ENCODE measurements at places on chromosomes 5 and 9.

GRCh38 chr9:81535542-81536241 lies 153.7 kb downstream of the TLE1 start:
- peak; percentile 80 for DNase-seq

GRCh38 chr9:5719100-5719926 lies 90.4 kb downstream of the RIC1 start:
- no peak for DNase-seq

GRCh38 chr5:158373608-158374395 lies 514.9 kb upstream of the CLINT1 start:
- no peak for DNase-seq

DNA sequence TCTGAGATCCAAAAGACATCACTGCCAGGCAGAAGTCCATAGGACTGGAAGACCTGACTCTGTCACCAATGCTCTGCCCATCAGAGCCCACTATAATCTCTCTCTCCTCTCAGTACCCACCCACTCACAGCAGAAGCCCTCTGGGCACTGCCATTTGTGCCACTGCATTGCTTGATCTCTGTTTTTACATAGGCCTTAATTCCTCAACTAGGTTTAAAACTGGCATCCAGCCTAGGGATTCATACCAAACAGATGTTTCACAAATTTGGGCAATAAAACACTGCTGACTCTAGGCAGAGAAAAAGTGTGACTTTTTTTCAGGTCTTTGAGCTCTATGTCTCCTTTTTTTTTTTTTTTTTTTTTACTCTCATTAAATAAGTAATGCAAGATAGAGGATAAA lies 91.1 kb upstream of the RANBP3L start:
- DNase-seq: no peak

GRCh38 chr9:126886034-126886822 lies 25.8 kb downstream of the ZBTB34 start:
- DNase-seq: peak; percentile 41

DNA sequence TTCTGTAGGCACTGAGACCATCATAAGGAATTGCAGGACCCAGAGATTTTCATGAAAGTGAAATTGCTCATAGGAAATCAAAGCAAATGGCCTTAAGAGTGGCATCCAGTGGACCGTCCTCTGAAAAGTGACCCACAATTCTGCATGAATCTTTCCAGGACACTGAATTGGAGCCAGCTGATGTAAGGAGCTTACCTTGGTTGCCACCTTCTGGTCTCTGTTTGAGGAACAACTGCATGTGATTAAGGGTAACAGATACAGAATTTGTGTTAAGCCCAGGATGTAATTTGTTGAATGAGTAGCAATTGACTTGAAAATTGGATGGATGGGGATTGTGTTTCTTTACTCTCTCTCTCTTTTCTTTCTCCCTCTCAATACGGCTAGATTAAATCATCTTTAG lies 49.9 kb upstream of the GAS1 start:
- no peak for DNase-seq

- no peak for DNase-seq
These were observed 34.8 kb downstream of the ITGA2 start for GRCh38 chr5:53023969-53024368.

DNA sequence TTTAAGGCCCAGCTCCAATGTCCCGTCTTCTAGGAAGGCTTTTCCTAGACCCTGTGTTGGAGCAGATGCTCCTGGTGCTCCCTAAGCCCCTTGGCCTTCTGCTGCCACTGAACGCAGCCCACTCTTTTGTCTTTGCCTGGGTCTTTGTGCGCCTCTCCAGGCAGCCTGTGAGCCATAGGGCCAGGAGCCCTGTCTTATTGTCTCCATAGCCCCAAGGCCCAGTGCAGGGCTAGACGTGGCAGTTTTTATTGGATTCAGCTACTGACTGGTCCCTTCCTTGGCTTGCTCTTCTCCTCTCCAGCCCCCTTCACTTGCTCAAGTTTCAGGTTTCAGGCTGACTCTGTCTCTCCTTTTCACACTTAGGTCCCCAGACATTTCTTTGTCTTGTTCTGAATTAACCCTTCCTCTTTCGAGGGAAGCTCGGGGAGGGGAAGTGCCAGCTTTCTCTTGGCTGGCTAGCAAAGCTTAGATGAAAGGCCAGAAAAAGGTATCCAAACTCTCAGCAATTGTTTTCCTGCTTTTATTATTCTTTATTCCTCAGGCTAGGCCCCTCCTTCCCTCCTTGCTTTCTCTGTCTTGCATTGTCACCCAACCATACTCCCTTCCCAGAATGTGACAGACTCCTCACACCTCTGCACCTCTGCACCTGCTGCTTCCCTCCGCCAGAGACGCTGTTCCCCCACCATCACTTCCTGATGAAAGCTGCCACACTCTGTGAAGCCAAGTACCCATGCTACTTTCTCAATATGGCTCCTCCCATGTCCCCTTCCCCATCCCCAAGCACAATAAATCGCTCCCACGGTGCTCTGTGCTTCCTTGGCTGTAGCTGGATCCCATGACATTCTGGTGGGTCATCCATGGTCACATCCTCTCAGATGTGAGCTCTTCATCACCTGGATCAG lies 101.6 kb upstream of the CPEB4 start:
- DNase-seq: no peak

- no peak for DNase-seq
These were observed 111.3 kb downstream of the TMEM174 start for GRCh38 chr5:73284220-73284795.

- no peak for DNase-seq
These were observed 472.1 kb upstream of the TNC start for GRCh38 chr9:115590011-115590410.

DNA sequence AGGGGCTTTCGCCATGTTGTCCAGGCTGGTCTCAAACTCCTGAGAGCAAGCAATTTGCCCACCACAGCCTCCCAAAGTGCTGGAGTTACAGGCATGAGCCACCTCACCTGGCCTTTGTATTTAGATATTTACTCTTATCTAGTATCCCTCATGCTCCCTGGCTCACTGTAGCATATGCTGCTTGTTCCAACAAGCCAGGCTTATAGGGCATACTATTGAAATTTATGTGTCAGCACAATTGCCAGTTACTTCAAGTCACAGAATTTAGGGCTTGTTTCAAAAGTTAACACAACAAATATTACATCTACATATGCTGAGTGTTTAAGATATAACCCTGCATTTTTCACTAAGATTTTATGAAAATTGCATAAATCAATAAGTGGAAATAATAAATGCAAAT lies 469.2 kb upstream of the ZNF608 start:
- DNase-seq: no peak

DNA sequence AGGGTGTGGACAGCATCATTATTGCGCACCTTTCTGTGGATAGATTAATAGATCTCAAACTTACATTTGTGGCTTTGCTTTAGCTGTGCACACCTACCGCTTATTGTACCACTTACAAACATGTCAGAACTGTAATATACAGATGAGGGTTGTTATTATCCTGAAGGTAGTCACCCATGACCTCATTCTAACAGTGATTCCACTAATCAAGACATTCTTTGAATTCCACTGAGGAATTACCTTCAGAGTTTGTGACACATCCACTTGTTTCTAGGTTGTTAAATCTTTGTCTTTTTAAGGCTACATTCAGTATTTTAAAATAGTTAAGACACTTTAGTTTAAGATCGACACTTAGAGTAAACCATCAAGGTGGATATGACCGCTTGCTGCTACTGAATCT lies 7.8 kb downstream of the KCNV2 start:
- no peak for DNase-seq

GRCh38 chr9:23850242-23850689 lies 24.2 kb upstream of the ELAVL2 start:
- DNase-seq: peak; percentile 88

DNA sequence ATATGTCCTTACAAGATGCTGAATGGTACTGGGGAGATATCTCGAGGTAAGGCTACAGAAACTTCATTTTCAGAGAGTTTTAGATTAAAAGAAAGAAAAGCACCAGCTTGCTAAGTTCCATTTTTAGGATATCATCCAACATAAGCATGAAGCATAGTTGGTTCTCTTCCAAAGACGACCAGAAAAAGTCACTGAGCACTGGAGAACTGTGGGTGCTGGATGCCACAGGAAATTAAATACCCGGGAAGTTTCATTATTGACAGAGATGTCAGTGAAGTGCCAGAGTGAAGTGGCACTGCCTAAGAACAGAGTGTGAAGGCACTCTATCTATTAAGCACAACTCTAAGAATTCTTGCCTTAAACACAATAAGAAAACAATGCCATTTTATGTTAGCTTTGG lies 76.8 kb downstream of the PIK3R1 start:
- no peak for DNase-seq

- no peak for DNase-seq
These were observed 213.6 kb upstream of the KCNN2 start for GRCh38 chr5:114148253-114148652.

DNA sequence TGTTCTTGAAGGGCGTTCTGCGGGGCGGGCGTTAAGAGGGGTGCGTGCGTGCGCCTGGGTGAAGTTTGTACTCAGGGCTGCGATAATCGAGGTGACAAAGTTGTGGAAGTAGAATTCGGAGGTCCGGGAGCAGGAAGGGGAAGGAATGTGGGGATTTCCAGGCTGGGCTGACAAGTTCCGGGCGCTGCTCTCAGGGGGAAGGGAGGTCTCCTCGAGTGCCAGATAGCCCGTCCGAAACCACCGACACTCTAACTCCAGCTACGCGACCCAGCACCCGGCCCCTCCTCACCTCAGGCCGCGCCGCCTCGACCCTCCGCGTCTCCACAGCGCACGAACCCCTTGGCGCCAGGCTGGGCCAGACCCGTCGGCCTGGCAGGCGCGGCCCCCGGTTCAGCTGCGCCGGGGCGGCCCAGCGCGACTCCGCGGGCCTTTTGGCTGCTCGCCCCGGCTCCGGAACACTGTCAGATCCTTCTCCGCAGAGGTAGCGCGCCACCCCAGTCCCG lies at the start of gene IL6ST:
Gene IL6ST (minus strand): TSS at position 469 of the 503 bp plus-strand sequence. CDS start 18,685 bp downstream, outside the sequence.
- peak; percentile 96 for DNase-seq

DNA sequence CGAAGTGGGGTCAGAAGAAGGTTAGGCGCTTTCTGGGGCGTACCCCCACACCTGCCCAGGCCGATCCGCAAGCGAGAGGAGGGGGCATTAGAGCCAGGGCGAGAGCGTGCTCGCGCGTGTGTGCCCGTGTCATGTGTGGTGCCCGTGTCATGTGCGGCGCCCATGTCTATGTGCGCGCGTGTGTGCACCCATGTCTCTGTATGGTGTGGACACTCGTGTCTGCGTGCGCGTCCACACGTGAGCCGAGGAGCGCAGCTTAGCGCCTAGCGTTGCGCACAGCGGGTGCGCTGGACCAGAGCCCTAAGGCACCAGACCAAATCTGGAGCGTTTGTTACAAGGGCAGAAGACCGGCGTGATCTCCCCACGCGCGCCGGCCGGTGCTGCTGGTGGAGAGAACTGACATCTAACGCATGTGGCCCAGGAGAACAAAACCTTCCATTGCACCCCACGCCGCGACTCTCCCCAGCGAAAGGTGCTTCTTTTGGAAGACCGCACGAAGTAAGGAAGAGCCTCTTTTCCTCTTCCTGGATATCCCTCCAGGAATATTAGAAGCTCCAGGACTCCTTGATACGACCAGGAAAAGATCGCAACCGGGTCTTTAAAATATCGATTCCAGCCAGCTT lies 644 bp downstream of the NIM1K start:
- peak; percentile 77 for DNase-seq

DNA sequence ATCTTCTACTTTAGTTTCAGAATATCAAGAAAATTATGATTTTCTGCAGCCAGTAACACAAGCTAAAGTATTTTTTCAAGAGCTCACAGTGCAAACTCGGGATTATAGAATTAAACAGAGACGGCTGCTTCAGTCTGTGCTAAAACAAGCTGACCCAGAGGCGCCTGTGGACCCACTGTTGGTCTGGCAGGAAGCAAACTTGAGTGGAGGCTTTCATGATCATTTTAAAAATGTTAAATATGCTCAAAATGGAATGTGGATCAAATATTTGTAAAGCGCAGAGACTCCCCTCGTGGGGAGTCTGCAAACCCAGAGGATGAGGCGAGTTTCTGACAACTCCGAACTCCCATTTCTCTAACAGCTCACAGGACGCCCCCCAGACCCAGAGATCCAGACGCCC lies 13.0 kb downstream of the ROR2 start:
- no peak for DNase-seq

DNA sequence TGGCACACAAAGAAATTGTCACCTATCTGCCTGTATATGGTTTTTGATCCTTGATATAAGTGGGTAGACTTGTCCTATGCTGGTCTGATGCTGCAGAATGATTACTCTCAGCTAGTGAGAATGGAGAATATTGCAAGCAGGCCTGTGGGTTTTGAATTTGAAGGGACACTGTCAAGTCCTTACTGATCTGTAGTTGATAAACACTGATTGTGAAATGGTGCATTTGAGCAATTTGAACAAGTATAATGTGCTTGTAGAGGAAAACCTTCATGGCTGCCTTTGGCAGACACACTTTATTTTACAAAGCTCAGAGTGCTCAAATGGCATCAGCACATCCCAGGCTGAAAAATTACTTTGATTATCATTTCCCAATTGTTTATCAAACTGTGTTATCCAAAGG lies 9.3 kb downstream of the ENTREP1 start:
- no peak for DNase-seq

DNA sequence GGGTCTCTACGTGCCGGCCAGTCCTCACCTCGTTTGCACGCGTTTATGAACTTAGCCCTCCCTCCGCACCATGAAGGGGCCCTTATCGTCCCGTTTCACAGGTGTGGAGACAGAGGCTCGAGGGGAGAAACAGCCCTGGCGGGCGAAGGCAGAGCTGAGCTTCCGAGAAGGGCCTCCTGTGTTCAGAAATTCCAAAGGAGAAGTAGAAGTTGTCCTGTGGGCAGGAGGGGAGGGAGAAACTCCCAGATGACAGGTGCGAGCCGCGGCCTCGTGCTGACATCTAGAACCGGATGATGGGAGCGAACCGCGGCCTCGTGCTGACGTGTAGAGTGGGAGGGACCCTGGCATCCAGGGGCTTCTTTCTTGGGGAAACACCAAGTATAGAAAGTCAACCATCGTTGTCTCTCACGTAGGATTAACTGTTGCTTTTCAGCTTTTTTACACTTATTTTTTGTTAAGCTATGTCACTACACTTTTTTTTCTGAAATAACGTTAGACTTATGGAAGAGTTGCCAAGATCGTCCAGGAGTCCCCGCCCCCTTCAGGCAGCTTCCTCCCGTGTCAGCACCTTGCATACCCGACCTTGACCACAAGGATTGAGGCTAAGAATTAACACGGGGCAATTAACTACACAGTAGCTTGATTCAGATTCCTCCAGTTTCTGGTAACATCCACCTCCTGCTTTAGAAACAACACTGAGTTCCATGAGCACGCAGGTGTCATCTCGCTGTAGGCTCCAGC lies 42.8 kb upstream of the NKD2 start:
- no peak for DNase-seq

DNA sequence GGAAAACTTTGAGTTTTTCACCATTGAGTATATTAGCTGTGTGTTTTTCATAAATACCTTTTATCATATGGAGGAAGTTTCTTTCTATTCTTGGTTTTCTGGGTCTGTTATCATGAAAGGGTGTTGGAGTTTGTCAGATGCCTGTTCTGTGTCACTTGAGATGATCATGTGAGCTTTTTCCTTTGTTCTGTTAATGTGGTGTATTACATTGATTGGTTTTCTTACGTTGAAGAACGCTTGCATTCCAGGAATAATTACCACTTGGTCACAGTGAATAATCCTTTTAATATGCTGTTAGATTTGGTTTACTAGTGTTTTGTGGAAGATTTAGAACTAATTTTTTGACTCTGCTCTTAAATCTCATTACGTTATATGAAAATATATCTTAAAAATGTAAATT lies 7.8 kb downstream of the PLEKHG4B start:
- DNase-seq: no peak

GRCh38 chr9:89026876-89027275 lies 35.6 kb downstream of the S1PR3 start:
- no peak for DNase-seq

- DNase-seq: no peak
These were observed 7.7 kb upstream of the RASGEF1C start for GRCh38 chr5:180216646-180217171.

Data from retina (tissue), 1 donor.